ENCODE measurements at places on chromosomes 12 and 14.

DNA sequence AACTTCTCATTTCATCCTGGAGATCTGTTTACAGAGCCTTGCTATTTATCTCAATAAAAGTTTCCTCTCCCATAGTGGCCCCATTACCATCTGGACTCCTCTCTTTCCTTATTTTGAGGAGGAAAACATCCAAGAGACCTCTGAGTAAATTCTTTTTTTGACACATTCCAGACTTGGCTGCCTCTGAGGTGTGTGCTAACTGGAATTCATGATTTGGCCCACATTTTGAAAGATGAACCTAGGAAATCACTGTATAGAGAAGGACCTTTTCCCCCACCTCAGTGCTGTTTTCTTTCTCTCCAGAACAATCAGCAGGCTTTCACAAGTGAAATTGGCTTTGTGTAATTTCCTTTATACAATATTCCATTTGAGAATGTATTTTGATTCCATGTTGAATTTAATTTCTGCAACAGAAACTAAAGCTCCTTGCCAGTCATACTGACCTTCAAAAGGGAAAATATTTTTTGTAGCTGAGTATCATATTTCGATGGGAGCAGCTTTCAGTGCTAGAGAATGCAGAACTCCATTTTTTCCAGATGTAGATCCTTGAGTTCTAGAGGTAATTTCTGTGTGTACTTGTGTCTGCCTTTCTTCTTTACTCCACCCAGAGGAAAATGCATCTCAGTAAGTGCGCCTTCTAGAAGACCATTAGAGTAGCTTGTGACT is 244.9 kb upstream of the RGS6 start:
- no peak for DNase-seq

DNA sequence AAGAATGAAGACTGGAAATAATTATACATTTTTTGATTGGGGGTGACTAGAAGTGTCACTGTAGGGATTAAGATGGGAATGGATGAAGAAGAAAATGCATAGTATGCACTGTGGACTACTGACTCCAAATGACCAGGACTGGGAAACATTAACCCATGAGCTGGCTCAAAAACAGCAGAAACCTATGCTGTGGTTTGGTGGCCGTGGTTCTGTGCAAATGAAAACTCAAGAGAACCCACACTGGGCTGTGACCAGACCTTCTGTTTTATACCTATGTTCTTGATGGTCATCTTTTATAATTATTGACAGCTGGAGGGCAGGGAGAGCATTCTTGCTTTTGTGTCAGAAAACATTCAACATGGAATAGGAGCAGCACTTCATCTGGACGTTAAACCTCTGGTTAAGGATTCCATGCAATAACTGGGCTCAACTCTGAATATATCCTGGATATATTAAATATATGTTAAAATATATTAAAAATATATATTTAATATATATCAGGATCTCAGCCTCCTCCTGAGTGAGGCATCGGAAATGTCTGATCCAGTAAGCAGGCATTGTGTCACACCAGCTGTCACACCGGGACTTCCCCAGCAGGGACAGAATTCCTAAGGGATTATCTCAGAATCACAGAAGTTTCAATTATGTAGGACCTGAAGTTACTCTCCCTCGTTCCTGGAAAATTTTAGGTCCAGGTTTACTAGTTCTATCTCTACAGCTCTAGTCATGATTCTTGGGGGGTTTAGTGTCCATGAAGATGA is 48.5 kb downstream of the BBS10 start:
- no peak for DNase-seq

DNA sequence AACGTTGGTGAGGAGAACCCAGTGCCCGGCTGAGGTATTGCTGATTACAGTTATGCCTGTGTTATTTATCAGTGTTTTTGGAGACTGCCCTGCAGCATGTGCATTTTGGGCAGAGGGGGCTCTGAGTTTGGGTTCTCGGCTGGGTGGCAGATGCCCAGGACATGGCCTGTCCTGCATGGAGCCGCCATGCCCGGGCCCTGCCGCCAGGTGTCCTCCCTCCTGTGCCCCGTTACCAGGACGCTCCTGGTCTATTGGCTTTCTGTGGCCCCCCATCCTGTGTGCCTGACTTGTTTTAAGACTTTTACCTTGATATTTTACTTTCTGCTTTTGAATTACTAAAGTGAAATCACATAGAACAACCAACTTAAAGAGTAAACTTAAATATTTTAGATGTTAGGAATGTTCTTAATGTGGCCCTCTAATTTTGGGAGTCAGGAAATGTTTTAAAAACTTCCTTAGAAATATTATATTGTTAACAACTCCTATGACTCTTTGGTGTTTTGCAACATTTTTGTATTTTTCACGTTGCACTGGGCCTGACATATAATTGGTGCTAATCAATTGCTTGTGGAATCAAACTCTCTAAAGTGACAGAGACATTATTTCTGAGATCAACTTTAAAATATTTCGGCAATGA is 51.8 kb downstream of the PRIMA1 start:
- peak; percentile 7 for DNase-seq

DNA sequence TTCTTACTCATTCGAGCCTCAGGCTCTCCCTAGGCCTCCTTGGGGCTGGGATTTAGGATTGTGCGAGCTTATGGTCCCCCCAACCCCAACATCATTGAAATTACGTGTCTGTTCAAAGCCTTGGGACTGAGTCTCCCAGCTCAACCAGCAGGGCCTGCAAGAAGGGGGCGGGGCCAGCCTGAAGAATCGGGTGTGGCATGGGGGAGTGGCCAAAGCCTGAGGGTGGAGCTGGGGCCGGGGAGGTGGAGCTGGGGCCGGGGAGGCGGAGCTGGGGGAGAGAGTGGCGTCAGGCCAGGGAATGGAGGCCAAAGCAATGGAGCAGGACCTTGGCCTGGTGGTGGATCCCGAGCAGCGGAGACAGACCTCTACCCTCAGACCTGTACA is 24.3 kb upstream of the HSPB8 start:
- peak; percentile 5 for DNase-seq

- no peak for DNase-seq
These were observed 102.2 kb downstream of the RASSF9 start for GRCh38 chr12:85733984-85734383.

- DNase-seq, result no peak
These were observed 18.0 kb upstream of the YARS2 start for GRCh38 chr12:32773691-32774090.

DNA sequence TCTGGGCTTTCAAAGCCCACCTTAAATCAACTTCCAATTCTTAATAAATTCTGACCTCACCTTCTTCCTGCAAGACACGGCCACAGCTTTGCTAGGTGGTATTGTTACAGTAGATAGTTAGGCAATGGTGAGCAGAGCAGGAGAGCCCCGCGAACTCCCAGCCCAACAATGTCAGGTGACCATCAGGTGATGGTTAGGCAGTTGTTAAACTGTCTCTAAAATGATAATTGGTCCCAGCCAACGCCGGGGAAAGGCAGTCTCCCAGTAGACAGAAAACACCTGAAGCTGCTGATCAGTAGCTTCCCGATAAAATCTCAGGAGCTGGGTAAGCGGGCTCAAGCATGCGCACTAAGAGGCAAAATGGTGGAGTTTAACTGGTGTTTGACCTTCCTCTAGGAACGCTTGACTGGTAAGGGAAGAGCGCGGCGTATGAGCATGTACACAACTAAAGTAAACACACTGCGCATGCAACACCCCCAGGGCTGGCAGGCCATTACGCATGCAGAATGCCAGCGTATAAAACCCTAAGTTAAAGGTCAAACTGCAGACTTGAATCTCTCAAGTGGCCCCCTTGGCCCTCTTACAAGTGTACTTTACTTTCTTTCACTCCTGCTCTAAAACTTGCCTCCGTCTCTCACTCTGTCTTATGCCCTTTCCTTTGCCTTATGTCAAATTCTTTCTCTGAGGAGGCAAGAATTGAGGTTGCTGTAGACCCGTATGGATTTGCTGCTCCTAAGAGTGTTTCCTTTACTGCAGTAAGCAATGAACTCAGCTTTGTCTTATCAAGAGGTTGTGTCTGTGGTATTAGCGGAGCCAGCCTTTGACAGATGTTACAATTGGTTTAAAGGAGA is 113.5 kb downstream of the C12orf75 start:
- no peak for DNase-seq

DNA sequence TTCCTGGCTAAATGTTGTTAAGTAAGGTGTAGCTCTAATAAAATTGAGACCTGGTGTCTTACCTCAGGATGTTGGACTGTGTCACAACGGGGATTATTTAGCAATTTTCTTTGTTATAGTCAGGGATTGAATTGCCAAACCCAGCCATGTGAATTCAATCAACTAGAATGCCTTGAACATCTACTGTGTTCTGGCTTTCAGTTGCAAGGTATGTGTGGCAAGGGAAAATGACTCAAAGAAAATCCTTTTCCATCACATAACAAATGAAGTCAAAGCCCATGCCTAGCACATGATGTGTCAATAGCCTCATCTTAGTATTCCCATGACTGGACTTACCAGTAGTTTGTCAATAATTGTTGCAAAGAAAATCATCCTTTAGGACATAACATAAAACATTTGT is 519.8 kb upstream of the FLRT2 start:
- no peak for DNase-seq

GRCh38 chr14:51479584-51480325 is 172.0 kb upstream of the FRMD6 start:
- no peak for DNase-seq

GRCh38 chr14:42980419-42980818 is 1373.7 kb downstream of the LRFN5 start:
- DNase-seq, result no peak

DNA sequence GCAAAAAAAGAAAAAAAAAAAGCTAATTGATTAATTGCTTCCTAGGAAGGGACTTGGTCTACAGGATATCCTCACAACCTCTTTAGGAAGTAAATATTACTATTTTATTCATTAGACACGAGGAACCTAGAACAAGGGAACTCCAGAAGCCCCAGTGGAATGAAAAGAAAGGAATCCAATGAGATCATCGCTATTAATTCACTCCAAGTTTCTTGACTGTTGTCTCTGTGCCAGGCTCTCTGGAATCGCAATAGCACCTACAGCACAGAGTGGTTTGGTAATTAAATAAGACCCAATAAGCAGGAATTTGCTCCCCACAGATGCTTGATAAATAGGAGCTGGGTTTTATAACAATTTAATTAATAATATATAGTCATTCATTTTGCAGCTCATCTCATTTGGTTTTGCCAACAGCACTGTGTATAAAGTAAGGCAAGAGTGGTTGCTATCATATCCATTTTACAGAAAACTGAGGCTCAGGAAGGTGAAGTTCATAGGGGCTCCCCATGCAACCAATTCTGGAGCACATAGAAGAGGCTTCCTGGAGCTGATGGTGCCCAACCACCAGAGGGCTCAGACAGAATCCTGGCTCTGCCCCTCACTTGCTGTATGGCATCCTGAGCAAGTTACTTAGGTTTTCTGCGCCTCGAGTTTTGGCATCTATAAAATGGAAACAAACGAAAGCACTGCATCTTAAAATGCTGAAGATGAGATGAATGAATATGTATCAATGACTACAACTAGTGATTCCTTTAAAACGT is 420.2 kb downstream of the MED13L start:
- DNase-seq, result no peak

DNA sequence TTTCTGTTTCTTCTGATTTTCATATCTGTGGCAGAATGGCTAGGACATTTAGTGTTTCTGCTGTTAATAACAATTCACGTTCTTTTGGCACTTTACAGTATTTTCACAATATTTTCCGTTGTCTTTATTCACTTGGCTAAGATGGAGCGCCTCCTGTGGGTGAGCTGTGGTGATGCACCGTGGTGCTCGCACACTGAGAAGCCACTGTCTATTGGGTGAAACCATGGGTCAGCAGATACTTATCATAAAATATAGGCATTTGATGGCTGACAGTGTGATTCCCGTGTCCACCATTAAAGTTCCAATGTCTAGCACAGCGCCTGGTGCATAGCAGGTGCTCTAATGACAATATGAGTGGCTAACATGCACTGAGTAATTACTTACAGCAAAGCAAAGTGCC is 141.8 kb downstream of the VRK1 start:
- no peak for DNase-seq

- no peak for DNase-seq
These were observed 13.9 kb upstream of the CCDC60 start for GRCh38 chr12:119320678-119321077.

- DNase-seq, result no peak
These were observed 551.5 kb upstream of the ATP2B1 start for GRCh38 chr12:90260136-90260535.

DNA sequence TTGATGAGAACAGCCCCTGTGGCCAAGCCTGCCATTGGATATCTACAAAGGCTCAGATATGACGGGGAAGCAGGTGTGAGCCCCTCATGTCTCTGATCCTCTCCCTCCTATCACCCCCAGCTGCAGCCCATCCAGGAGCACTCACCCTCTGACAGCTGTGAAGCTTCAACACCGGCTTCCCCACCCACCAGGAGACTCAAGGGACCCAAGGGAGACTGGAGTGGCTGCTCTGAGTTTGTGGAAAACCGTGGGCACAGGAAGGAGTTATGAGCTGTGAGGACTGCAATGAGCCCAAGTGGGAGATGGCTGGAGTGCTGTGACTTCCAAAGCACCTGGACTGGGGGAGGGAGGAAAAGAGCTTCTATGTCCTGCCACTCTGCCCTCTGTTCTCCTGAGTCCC is 7.9 kb downstream of the IFI27L2 start:
- DNase-seq, result no peak
